ENCODE measurements at places on chromosomes 1 and 21. TPM values are rescaled to one million over a fixed set of nuclear protein-coding genes. Genes with fewer than 3 reads are reported as not detected.

Gene LGR6
- not detected for total RNA-seq

Gene LRRC7
- not detected for total RNA-seq

Gene ZBTB37
- 2.9 TPM for total RNA-seq

Gene SGIP1
- 49.2 TPM for total RNA-seq

Gene KRTAP27-1
- not detected for total RNA-seq

Gene SELE
- total RNA-seq, result 2.0 TPM

Gene PCBP3
- not detected for total RNA-seq

Gene ZNF683
- not detected for total RNA-seq

Gene CBS
- total RNA-seq, result 39.3 TPM

Gene IFNAR1
- total RNA-seq, result 20.8 TPM

Gene RORC
- total RNA-seq, result not detected

Gene LIPI
- not detected for total RNA-seq

Gene OR2L2
- total RNA-seq, result not detected

Gene KRTAP12-2
- total RNA-seq, result not detected

Gene SPRR2F
- total RNA-seq, result not detected

Gene SLC22A15
- total RNA-seq, result under 0.01 TPM

Gene OSCP1
- total RNA-seq, result 5.5 TPM

Gene MAD2L2
- 52.9 TPM for total RNA-seq

Gene IPO13
- total RNA-seq, result 18.2 TPM

Gene FAM72D
- total RNA-seq, result 0.97 TPM

Gene EFNA1
- 96.1 TPM for total RNA-seq

Gene CCDC27
- total RNA-seq, result not detected

Gene UQCRH
- 747 TPM for total RNA-seq

Gene GNG12
- 143 TPM for total RNA-seq

Gene C1orf198
- total RNA-seq, result 8.8 TPM

Gene CTSE
- total RNA-seq, result not detected

Gene SMG7
- total RNA-seq, result 34.0 TPM

Gene ZNF669
- total RNA-seq, result 12.0 TPM

Gene MYOG
- total RNA-seq, result not detected

Gene BACE2
- total RNA-seq, result 149 TPM

Gene PARS2
- total RNA-seq, result 2.6 TPM

Gene MYBPH
- total RNA-seq, result not detected

Gene GPA33
- total RNA-seq, result not detected

Gene ADAM30
- total RNA-seq, result not detected

Gene EPHA10
- total RNA-seq, result not detected

Gene ANGPTL1
- total RNA-seq, result 3.8 TPM

All from epithelial cell of umbilical artery (primary cell).